ENCODE measurements at places on chromosomes 4 and X.
A peak's percentile ranks its signal among the peaks of the same experiment; 100 is the strongest.

GRCh38 chr4:123415576-123415975, 19.0 kb downstream of the SPRY1 start:
- DNase-seq, result no peak

DNA sequence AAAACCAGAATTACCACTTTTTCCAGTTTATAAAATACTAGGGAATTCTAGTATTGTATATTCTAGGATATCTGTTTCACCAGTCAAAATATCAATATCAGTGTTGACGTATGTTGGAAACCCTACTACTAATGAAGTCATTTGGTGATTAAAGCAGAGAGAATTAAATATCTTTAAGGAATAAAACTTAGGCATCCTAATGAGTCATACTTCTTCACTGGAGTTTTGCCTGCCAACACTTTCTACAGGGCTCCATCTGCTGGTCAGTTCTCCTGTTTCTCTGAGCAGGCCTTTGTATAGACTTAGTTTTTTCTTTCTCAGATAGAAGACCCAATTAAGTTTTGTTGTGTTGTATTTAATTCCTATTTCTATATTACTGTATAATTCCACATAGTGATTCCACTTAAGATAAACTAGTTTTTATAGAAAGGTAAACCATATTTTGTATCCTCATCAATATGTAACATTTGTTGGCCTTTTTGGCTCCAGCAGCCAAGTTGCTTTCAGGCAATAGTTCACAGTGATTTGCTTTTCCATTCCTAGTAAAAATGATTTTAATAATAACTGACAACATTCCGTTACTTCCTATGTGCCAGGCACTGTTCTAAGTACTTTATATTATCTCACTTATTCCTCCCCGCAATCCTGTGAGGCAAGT, 3.5 kb downstream of the AP1AR start:
- DNase-seq, result peak; percentile 54

DNA sequence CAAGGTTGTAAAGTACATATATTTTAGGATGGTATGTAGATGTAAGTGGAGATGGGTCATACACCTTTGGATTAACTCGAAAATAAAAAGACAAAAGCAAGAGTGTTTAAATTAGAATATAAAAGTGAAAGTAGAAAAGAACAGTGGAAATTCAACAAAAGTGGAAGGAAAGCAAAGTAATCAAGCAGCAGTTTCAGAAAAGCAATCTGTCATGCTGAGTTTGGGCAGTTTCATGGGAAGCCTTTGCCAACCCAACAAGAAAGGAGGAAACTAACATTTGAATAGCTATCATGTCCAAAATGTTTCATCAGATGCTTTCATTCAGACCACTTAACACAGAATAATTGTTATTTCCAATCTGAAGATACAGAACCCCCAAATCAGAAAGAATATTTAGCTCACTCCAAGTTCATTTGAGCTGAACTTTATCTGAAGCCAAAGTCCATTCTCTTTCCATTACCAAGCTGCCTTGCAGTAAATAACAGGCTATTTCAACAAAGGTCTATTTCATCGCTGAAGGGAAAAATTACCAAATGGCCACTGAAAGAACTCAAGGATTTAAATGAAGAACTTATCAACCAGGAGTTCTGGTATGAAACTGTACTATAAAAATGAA, 1.8 kb upstream of the EXOSC9 start:
- no peak for DNase-seq

- no peak for DNase-seq
Measured at GRCh38 chr4:69485130-69485529, 10.6 kb downstream of the UGT2B4 start.

GRCh38 chr4:5995901-5996623, 22.2 kb downstream of the C4orf50 start:
- DNase-seq, result peak; percentile 31

DNA sequence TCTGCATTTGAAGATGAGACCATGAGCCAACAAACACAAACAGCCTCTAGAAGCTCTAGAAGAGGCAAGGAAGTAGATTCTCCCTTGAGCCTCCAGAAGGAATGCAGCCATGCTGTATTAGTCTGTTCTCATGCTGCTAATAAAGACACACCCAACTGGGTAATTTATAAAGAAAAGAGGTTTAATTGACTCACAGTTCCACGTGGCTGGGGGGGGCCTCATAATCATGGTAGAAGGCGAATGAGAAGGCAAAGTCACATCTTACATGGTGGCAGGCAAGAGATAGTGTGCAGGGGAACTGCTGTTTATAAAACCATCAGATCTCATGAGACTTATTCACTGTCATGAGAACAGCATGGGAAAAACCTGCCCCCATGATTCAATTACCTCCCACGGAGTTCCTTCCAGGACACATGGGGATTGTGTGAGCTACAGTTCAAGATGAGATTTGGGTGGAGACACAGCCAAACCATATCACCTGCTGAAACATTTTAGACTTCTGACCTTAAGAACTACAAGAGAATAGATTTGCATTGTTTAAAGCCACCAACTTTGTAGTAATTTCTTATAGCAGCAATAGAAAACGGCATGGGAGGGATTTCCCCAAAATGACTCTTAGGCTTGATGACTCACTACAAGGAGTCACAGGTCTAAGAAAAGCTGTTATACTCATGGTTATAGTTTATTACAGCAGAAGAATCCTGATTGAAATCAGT, 284.4 kb upstream of the SFRP2 start:
- no peak for DNase-seq

GRCh38 chr4:175891851-175892250, 79.8 kb upstream of the GPM6A start:
- DNase-seq, result no peak

DNA sequence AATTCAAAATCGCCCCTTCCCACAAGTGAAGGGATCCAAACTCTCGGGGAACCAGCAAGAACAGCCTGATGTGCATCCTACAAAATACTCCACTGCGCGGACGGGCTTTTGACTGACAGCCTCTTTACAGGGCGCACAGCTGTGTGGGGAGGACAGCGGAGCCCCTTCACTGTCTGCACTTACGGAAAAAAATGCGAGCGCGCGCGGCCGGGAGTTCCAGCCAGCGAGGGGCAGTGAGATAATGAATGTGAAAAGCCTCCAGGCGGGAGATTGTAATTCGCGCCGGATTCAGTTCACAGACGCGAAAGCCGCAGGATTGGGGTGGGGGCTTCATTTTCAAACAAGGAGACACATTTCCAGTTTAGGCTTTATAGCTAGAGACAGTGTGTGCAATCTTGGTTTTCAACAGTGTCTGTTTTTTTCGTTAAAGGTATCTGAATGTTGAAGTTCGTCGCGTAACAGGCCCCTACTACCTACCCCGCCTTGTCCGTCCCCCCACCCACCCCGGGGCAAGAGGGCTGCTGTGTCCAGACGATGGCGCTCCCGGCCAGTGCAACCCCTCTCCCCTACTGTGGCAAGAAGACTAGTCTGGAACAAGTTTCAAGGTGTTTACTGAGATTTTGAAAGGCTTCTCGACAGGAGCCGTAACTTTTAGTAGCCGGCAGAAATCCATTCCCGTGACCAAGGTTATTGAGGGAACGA, 1.7 kb upstream of the GPR50 start:
- no peak for DNase-seq

DNA sequence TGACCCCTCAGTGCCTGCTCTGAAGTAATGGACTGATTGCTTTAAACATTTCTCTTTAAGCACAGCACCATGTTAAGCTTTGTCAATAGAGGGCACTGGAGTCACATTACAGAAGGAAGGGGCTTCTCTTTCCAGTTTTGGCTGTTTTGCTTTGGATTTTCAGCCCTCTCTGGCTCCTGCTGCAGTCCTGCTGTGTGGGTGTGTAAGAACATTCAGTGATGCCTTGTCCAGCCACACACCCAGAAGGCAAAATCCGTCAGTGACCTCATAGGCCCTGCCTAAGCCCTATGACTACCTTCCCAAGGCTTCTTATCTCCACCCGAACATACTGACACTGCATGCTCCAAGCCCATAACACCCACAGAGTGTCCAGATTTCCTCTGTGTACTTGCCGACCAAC, 215.3 kb upstream of the CTSO start:
- no peak for DNase-seq

DNA sequence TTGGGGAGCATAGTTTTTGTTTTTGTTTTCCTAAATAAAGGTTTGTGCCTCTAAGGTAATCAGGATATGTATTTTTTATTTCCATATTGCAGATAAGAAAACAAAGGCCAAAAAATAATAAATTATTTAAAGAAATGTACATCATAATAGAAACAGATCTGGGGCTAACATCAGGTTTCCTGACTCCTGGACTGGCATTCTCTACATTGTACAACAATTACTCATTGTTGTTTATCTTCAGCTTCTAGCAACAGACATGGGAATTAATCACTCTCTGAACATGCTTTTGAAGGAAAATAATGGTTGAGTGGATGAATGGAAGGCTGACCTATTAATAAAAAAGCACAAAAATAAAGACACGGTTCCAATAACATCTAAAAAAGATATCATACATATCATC, 146.2 kb downstream of the KCNIP4 start:
- no peak for DNase-seq

DNA sequence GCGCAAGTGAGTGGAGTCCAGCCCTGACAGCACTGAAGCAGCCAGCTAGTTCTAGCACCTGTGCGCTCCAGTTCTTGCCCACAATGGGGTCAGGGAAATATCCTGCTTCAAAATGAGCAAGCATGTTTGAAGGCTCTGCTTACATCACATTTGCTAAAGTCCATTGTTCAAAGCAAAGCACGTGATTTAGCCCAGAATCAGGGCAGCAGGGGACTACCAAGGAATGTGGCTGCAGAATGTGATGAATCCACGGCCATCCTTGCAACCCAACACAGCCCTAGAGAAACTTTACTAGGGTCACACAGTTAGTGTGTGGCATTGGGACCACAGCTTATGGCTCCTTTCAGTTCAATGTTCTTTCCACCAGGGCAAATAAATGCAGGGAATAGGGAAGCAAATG, 47.3 kb upstream of the SMIM31 start:
- DNase-seq, result no peak

GRCh38 chr4:98506462-98507132, 151.8 kb downstream of the TSPAN5 start:
- DNase-seq, result no peak

GRCh38 chr4:61995717-61996340, 795.7 kb downstream of the ADGRL3 start:
- DNase-seq, result no peak

GRCh38 chr4:17807446-17807845, 3.1 kb downstream of the DCAF16 start:
- DNase-seq, result no peak

DNA sequence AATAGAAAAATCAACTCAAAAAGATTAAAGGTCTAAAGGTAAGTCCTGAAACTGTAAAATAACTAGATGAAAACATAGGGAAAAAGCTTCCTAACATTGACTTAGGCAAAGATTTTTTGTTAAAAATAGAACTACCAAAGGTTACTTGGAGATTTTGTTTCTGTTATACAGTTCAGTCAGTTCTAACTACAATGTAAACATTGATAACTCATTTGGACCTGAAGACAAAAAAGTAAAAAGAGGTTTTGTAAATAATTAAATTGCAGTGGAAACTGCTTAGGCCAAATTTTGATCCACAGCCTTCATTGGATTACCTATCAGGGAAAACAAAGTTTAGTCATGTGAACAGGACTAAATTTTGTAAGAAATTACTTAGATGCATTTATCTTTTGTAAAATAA, 101.8 kb downstream of the SLITRK2 start:
- DNase-seq, result no peak

DNA sequence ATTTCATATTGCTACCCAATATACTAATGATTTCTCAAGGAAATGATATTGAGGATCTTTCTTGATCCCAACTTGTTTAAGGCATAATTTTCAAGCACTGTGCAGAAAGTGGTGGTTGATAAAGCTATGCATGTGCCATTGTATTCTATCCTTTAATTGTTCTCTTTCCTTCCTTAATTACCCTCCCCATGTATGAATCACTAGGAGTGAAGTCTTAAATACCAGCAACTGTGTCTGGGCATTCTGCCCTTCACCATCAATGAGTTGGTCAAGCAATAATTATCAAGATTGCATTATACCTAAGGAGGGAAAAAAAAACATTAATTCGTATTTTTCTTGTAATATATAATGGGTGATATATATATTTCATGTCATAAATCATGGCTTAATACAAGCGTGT, 111.8 kb upstream of the FRMPD4 start:
- DNase-seq, result no peak

DNA sequence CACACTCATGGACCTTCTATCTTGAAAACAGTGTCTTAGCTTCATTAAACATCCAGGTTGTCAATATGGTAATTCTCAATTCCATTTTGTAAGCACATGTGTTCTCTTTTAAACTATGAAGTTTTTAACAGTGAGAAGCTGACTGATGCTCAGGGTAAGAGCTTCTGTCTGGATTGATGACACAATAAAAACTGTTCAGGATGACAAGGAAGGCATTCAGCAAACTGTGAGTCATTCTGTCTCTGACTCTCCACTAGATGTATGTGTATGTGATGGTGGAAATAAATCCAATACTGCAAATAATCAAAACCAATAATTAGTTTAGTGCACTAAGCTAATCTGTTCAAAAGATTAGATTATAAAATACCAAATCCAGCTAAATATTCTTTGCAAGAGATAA, 115.3 kb upstream of the ARX start:
- DNase-seq, result no peak

- no peak for DNase-seq
Measured at GRCh38 chr4:189974056-189974455, 33.4 kb downstream of the FRG1 start.

DNA sequence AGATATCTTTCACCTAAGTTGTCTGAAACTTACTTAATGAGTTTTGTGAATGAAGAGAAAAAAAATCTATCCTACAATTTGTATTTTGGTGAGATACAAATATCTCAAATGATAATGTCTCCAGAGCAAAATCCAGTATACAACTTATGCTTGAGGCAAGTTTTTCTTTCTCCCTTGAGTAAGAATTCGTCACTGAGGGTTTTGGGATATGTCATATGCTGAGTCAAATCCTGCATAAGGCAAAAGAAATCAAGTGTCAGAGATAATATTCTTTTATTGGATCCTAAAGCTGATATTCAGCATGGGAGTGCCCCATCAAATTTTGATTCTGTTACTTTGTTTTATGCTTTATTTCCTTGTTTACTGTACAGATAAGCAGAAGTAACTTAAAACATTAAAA, 1308.6 kb downstream of the ARAP2 start:
- DNase-seq, result no peak

DNA sequence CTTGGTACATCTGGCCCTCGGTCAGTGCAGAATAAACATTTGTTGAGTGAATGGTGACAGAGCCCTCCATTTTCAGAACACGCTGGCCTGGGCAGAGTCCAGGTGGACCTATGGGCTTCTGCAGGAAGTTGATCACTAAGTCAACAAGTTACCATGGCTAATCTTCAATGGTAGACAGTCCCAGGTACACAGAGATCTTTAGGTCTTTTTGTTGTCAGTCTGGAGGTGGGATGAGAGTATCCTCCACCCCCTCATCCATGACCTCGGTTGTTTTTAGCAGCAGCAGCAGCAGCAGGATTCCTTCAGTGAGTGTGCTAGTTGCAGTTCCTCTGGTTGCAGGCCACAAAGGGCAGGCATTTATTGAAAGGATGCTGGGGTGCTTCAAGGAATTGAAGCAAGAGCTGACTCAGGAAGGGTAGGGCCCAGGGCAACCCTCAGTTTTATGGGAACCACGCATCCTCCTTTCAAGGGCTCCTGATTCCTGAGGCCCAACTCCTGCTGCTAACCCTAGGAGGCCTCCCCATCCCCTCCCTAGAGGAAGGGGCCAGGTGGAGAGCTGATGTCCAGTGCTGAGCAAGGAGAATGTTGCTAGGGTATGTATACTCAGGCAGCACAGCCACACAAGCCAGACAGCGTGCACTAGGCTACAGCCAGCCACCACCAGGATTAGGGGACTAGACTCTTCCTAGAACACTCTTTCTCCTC, 1.7 kb upstream of the USP27X start:
- DNase-seq, result no peak

GRCh38 chr4:185435466-185435865, 9.7 kb upstream of the UFSP2 start:
- no peak for DNase-seq

GRCh38 chr4:122591196-122591595, 29.7 kb downstream of the IL21 start:
- no peak for DNase-seq

Data from activated CD4-positive, alpha-beta memory T cell treated with anti-CD3 and anti-CD28 coated beads for 36 hours (primary cell).